ENCODE measurements at places on chromosomes 3 and 15.

GRCh38 chr3:132690040-132690439, 29.9 kb downstream of the UBA5 start:
- DNase-seq, result no peak

DNA sequence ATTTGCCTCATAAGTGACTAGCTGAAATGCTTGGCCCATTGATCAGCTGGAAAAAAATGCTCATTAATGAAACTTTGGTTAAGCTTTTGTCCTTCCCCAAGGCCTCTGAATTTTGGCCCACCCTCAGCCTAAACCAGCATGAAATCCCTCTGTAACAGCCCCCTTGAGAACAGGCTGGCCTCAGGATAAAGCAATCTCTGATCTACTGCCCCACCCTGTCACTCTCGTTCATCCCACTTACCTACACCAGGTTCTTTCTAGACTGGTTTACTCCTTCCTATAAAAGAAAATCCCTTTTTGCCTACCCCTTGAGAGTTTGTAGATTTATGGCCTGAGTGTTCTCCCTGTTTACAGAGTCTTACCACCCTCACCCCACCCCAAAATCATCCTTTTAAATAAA, 3.4 kb upstream of the AEN start:
- DNase-seq, result no peak

- DNase-seq, result no peak
Measured at GRCh38 chr15:62741106-62741505, 301.4 kb upstream of the TPM1 start.

GRCh38 chr3:148873270-148873927, 8.3 kb downstream of the CPA3 start:
- peak; percentile 84 for DNase-seq

DNA sequence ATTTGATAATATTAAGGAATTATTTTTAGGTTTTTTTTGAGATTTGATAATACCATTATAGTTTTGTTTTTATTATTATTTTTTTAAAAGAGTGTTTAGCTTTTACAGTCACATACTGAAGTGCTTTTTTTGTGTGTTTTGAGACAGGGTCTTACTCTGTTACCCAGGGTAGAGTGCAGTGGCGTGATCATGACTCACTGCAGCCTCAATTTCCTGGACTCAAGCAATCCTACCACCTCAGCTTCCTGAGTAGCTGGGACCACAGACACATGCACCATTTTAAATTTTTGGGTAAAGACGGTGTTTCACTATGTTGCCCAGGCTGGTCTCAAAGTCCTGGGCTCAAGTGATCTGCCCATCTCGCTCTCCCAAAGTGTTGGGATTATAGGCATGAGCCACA, 73.0 kb downstream of the SUMF1 start:
- no peak for DNase-seq

All from NCI-H1105 (cell line).